Activated CD8-positive, alpha-beta memory T cell treated with anti-CD3 and anti-CD28 coated beads for 4 hours (primary cell): ENCODE measurements at places on chromosomes 1 and 21.

- no peak for DNase-seq
These were observed 31.6 kb upstream of the ABCB10 start for GRCh38 chr1:229590119-229590518.

DNA sequence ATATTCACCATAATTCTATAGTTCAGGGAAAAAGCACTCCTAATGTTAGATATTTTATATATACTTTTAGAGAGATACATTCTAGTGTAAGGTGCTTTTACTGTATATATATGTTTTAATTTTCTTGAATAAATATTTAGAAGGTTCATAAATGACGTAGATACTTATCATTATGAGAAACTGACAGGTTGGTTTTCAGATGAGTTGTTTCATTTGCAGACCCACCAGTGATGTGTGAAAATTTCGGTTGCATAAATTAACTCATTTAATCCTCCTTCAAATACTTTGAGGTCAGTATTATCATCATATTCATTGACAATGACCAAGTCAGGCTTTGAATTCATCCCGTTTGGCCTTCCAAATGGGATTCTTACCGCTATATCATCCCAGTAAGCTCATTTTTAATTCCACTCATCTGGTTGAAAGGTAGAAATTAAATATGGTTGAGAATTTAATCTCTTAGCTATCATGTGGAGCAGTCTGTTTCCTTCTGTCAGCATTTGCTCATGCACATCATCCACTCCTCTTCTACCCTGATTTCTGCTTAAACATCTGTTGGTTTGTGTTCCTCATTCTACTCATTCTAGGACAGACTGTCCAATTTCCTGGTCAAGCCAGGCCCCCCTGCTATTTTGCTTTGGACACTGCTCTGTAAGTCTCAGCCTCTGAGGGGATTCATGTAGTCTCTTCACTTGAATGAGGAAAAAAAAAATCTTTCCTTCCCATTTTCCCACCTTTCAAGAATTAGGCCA lies 1156.6 kb downstream of the PLA2G4A start:
- DNase-seq, result no peak

- DNase-seq, result no peak
These were observed 604 bp upstream of the FMN2 start for GRCh38 chr1:240090957-240091600.

DNA sequence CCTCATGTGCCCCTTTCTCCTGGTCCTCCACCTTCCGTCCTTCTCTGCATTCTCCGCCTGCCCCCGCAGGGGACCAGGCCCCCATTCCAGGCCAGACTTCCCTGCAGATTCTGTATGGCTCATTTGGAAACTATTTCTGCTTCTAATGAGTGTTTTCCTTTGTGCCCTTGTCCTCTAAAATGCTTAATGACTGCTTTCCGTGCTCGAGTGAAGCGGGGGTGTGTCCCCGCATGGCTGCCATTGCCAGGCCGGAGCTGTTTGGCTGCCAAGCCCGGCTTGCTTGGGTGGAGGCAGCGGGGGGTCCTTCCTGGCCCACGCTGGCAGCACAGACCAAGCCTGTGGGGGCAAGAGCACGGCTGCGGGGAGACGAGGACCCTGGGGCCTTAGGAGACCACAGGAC lies 299.3 kb upstream of the VAMP3 start:
- DNase-seq, result no peak

- no peak for DNase-seq
These were observed 5.4 kb upstream of the OPTC start for GRCh38 chr1:203488539-203488938.

- DNase-seq, result no peak
These were observed 243.2 kb upstream of the NR5A2 start for GRCh38 chr1:199784138-199784895.

DNA sequence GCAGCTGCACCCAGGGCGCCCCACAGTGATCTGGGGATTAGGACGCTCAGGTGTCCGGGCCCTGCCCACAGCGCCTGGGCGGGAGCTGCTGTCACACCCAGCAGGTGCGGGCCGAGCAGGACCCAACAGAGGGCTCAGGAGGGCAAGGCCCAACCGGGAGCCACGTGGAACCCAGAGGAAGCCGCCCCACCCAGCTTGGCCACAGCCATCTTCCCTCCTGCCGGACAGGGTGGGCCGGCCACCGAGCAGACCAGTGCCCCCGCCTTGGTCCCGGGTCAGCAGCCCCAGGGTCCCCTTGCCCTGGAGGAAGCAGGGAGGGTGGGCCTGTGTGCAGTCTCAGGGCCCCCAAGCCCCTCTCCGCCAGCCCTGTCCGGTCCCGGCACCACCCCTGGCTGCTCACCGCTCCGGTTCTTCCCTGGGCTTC lies 6.3 kb upstream of the TTLL10 start:
- DNase-seq, result no peak
